ENCODE measurements at places on chromosomes 7 and 10.

GRCh38 chr7:157411580-157411979 lies 74.8 kb downstream of the DNAJB6 start:
- no peak for DNase-seq

- no peak for DNase-seq
These were observed 83.7 kb downstream of the KIAA1217 start for GRCh38 chr10:24292304-24293293.

DNA sequence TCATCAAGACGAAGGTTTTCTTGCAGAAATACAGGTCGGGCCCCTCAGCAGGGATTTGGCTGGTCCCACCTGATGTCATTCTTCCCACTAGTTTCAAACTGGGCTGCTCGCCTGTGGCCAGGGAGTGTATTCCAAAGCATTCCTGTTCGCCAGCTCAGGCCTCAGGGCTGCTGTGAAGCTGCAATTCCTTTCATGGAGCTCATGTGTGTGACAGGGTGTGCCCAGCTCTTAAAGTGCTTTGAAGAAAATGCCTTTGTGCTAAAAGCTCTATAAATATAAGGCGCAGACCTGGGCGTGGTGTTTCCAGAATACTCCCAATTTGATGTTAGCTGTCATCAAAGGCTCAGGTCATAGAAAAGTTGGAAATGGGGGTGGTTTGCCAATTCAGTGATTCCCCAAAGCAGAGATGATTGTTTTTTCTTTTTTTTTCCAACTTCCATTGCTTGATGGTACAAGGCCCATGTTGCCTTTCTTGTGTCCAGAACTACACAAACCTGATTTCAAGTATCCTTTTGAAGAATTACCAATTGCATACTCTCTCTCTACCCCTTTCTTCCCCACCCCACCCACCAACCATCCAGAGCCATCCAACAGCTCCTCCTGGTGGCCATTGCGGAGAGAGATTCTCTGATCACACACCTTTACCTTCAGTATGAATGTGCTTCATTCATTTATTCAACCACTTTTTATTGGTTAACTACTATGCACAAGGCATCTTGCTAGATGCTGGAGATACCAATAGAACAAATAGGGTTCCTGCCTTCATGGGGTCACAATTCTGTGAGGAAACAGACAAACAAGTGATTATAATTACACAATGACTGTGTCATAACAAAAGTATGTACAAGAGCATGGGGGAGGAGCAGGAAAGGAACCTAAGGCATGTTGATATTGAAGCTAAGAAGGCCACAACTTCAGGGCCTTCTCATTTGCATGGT lies 297.3 kb upstream of the LYZL1 start:
- peak; percentile 77 for DNase-seq

DNA sequence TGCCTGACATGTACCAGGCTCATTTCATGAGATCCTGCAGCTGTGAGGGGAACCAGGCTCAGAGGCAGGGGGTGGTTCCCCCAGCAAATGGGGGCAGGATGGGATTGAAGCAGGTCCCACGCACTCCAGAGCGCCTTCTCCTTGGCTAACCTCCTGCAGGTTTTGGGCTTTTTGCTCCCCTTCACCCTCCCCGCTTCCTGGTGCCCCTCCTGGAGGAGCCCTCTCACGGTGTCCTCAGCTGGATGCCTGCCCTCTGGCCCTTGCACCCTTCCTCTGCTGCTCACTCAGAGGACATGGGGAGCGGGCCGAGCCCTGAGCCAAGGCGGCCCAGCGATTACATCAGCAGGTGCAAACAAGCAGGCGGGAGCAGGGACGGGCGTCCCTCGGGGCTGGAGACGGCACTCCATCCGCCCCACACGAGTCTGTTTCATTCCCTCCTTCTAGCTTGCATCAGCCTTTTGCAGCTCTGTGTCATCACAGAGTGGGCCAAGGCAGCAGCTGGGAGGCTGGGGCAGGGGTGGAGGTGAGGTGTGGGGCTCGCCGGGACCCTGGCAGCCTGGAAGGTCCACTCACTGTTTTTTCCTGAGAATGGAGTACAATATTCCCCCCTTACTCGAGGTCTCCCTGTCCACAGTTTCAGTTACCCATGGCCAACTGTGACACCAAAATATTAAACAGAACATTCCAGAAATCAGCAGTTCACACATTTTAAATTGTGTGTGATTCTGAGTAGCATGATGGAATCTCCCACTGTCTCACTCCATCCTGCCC lies 52.7 kb upstream of the SLC29A3 start:
- peak; percentile 82 for DNase-seq

GRCh38 chr10:36116731-36117130 lies 474.6 kb upstream of the FZD8 start:
- DNase-seq, result no peak

GRCh38 chr7:55517936-55518689 lies 54.2 kb downstream of the VOPP1 start:
- peak; percentile 50 for DNase-seq

DNA sequence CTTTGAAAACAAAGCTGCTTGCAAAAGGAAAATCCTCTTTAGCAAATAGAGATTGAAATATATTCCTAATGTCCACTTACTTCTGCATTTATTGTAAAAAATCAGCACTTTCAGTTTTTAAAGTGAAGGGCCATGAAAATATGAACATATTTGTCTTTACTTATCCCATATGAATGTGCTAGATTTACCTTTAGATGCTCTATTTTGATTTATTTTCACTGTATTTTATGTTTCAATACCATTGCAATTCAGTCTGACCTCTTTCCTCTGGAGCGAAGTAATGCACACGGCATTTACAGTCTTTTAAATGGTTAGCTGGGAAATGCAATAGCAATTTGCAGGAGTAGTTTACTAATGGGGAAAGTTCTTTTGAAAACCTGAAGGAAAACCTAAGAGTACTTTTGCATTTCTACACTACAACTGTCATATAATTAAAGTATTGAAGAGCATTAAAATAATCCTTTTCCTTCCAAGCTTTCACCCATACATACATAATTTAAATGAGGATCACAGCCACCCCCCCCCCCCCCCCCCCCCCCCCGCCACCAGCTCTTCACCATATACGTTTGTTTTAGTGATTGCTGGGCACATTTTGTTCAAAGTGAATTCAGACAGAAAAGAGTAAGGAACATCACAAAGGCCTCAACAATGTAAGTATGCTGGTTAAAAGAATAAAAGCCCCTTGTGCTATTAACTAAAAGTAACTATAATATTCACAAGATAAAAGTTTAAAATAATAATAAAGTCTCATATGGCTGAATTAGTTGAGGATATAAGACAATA lies 3.5 kb downstream of the SKIDA1 start:
- DNase-seq, result peak; percentile 32

- DNase-seq, result no peak
These were observed 181.1 kb upstream of the IMMP2L start for GRCh38 chr7:111743244-111743847.

Measured in astrocyte of the spinal cord (primary cell).